ENCODE measurements at places on chromosomes 6 and 20.

DNA sequence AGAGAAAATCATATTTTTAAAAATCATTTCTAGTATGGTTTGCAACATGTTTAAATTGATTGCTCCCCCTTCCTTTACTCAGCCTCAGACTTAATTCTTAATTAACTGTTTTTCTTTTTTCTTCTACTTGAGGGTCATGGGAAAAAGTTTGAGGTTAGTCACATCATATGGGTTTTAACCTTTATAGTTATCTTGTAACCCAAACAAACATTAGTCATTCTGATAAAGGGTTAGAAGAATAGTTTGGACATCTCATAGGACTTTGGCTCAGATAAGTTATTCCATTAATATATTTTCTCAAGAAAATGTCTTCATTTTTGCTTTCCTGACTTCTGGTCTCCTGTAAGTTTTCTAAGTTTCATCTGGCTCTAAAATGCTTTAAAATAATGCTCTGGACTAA, 34.5 kb upstream of the TSPYL1 start:
- no peak for DNase-seq

GRCh38 chr6:128389820-128390534, 130.4 kb downstream of the PTPRK start:
- no peak for DNase-seq

- no peak for DNase-seq
Observed at GRCh38 chr20:10565922-10566897, 107.6 kb downstream of the JAG1 start.

- DNase-seq, result no peak
Observed at GRCh38 chr20:8661229-8661952, 407.5 kb upstream of the PLCB4 start.

DNA sequence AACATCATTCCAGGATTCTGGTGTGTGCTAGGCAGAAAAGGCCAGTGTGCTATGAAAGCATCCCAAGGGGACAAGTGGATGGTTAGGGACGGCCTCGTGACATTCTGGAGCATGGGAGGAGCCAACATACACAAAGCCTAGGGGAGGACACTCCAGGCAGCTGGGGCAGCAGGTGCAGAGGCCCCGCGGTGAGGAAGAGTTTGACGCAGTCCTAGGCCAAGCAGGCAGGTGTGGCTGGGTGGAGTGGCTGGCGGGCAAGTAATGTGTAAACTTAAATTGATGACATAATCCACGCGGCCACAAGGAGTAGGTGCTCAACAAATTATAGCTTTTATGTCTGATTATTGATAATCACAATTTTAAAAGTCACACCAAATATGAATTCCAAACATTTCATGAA, 93.6 kb downstream of the TMEM242 start:
- DNase-seq, result no peak

GRCh38 chr6:131172222-131172621, 37.0 kb downstream of the AKAP7 start:
- DNase-seq, result no peak

DNA sequence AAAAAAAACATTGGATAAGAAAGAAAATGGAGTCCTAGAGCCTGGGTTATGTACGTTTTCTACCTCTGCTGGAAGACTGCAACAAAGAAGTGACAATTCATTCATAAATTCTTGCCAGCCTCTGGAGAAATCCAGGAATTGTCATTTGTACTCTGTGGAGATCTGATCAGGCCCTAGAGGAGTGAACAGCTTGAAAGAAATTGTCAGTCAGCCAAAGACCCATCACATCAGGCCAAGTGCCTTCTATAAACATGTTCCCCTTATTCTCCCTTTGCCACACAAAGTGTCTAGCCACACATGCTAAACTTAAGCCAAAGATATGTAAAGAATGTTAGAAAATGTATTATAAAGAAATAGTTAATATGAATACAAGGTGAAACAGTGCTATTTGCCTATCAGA, 152.4 kb downstream of the ADAT2 start:
- DNase-seq, result no peak

- no peak for DNase-seq
Observed at GRCh38 chr6:151352410-151353396, 38.7 kb downstream of the ZBTB2 start.

- no peak for DNase-seq
Observed at GRCh38 chr6:106608080-106608668, 21.1 kb downstream of the RTN4IP1 start.

Measured in NK-92 treated with Interleukin-12 subunit alpha and Interleukin-12 subunit beta, amount 100 ng/mL, for 24 hours (cell line).